ENCODE measurements at places on chromosomes 7 and 10.

- no peak for DNase-seq
Observed at GRCh38 chr10:119007211-119007574, 22.3 kb upstream of the NANOS1 start.

DNA sequence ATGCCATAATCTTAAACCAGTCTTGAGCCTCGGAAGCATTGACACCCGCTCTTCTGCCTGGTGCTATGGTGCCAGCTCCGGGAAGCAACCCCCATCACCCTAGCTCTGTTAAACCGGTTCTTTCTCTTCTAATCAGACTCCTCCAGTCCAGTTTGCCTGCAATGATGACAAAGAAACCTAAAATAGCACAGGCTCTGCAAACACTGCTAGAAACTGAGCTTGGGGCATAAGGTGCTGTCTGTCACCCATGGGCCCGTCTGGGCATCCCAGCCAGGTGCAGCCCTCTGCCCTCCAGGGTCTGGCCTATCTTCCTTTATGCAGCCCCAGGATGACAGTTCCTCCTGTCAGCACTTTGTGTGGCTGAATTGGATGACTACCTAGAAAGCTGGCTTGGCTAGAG is 14.2 kb upstream of the CAMK2G start:
- DNase-seq: no peak

DNA sequence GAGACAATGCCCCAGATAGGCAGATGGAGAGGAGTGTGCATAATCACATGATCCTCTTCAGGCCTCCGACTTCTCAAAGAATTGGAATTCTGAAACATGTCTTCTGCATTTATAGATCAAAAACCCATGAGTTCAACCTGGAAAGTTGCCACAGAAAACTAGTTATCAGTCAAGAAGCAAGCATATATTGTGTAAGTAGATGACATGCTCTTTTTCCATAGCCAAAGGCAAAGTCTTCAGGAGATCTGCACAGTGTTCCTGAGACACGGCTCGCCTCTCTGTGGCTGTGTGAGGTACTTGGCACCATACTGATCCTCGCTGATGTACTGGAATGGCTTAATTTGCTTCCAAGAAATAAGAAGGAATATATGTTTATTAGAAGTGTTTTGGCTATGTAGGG is 213.5 kb upstream of the MKI67 start:
- DNase-seq: no peak

GRCh38 chr7:157483515-157483914 is 146.7 kb downstream of the DNAJB6 start:
- no peak for DNase-seq

DNA sequence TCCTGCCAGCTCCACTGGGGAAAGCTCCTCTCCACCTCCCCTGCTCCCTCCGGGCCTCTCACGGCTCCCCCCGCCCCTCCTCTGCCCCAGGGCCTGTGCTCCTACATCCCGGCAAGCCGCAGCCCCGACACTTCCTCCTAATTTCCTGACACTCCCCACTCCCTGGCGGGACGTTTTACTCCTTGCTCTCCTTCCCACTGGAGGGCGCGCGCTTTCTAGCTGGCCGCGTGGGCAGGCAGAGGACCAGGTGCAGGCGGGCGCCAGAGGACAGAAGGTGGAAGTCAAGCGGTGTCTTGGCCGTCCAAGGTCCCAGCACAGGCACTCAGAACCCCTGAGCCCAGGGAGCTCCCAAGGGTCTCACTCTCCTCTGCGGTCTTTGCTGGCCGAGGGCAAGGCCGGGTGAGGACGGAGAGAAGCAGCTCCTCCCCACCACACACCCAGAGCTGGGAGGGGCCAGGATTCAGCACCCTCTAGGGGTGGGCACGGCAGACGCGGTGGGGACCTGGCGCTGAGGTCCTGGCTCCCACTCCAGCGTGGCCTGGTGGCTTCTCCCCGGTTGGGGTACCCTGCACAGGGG is 19.1 kb downstream of the ADAM8 start:
- DNase-seq: peak; percentile 35

- DNase-seq: no peak
Observed at GRCh38 chr7:80548840-80549530, 37.1 kb upstream of the GNAT3 start.

GRCh38 chr7:116672596-116673456 is 830 bp downstream of the MET start:
- no peak for DNase-seq

GRCh38 chr10:85613391-85613790 is 753.2 kb downstream of the GRID1 start:
- DNase-seq: no peak

DNA sequence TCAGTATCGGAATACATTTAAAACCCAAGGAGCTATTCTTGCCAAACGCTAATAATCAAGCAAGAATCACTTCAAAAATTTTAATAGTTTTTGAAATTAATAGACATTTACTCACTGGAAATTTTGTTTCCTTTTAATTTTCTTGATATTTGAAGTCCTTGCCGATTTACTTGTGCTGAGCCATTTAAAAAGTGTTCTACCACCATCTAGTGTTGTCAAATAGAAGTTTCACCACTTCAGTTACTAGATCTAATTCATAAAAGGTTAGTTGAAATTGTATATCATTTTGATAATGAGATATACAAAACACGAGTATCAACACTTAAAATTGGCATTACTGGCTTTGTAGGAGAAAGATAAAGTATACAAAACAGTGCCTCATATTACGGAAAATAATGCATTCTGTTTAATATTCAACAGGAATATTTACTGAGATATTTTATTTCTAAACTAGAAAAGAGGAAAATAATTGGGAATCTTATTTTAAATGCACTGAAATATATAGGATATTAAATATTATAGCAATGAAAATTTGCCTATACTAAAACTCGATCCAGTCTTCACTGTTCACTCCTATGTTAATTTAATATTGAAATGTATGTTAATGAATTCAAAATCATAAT is 664.8 kb upstream of the SEMA3D start:
- DNase-seq: peak; percentile 14

GRCh38 chr7:15525652-15526263 is 36.1 kb downstream of the AGMO start:
- no peak for DNase-seq

DNA sequence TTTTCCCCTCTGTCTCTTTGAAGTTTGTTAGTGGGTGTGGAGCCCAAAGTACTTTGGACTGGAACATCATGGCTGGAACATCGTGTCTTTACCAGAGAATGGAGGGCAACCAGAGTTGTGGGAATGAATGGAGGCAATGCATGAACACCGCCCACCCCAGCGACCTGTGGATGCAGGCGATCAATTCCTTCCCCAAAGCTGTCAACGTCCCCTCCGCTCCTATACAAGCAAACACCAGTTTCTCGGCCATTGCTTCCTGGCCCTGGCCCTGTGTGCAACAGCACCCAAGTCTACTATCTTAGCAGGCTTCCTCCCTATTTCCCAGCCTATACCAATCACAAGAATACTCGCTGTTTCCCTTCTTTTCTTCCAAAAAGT is 62.6 kb downstream of the CARD11 start:
- no peak for DNase-seq

- peak; percentile 33 for DNase-seq
Observed at GRCh38 chr10:92290076-92290836, 622 bp downstream of the CPEB3 start.

- DNase-seq: no peak
Observed at GRCh38 chr7:39321245-39321644, 245.0 kb upstream of the YAE1 start.

DNA sequence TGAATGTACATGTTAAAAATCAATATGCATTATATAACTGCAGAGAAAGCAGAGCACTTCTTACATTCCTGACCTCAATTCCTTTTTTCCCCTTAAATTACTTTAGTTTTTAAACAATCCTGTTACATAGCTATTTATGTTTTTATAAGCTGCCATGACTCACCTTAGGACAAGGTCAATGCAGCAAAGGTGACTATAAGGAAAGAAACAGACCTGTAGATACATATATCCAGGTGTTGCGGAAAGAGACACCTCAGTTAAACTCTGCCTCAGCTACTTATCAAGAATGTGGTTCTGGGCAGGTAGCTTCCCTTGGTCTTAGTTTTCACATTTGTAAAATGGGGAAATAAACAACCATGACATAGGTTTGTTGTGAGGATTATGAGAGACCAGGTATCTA is 105.5 kb downstream of the DPY19L1 start:
- no peak for DNase-seq

GRCh38 chr10:122362031-122362592 is 12.4 kb upstream of the PLEKHA1 start:
- DNase-seq: no peak

DNA sequence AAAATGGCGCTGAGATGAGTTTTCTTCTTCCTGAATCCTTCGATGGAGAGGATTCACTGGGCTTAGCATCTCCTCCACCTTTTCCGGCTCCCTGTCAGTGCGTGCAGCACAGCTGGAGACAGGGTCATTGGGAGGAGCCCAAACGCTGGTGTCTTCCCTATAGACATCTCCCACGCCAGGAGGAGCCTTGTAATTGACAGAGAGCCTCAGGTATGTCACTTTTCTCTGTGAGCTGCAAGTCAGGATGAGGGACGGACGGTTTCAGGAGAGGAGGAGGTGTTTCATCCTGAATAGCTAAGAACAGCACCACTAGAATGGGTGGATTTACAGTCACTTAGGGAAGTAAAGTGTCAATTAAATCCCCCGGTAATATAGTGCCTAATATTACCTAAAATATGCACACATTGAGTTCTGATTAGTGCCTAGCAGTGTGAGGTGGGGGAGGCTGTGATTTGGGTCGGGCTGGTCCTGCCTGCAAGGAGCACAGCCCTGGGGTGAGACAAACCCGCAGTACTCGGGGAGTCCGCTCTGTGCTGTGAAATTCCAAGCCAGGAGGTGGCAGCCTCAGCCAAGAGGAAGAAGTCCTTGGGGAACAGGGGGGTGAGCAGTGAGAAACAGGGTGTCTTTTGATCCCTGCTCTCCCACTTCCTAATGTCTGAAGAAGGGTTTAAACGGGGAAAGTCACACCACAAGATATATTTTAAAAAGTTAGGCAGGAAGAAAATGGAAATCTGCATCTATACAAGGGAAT is 28.2 kb downstream of the IL15RA start:
- DNase-seq: peak; percentile 38

- DNase-seq: no peak
Observed at GRCh38 chr7:74290553-74290950, 1.3 kb downstream of the CLIP2 start.

DNA sequence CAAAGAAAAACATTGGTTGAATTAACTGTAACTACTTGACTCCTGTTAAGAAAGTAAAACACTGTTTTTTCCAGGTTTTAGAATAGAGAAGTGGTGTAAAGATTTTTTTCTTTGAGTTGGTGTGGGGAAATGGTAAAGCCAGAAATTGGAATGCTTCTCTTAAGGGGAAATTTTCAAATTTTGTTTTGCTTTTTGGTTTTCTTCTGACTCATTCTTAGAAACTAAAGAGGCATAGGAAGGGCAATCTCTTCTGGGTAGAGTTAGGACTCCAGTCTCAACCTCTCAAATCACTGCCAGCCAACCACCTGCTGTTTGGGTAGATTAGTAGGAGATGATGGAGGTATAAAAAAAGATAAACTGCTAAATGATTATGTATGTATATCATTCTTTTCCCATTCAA is 47.7 kb upstream of the STRIP2 start:
- DNase-seq: no peak

DNA sequence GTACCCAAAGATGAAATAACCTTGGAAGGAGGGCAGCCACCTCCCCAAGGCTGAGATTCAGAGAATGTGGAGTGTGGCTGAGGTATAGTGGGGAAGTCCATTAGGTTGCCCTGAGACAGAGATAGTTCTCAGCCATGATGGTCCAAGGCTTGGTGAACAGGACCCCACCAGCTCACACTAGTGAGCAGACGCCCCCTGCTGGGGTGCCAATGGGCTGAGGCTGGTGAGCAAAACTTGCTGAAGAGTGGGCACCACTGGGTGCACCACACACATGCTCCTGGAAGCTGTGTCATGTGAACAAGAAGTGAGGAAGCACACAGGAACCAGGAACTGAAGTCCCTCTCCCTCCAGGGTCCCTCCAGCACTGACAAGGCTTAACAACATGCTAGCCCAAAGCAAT is 8.9 kb downstream of the FBXL13 start:
- DNase-seq: no peak

DNA sequence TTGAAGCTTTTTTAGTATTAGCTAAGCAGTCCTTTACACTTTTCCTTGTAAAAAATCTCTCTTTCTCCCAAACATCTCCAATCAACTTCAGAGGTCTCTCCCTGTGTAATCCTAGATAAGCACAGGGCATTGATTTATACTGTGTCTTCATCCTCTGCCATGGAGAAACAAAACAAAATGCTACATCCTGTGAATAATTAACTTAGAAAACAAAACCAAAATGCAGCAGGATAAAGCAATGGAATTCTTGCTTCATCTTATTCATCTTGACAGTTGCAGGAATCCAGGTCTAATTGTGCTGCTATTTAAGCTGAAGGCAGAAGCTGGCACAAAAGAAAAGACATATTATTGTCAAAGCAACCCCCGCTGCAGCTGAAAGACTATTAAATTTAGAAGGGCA is 641.5 kb upstream of the SORCS1 start:
- no peak for DNase-seq

DNA sequence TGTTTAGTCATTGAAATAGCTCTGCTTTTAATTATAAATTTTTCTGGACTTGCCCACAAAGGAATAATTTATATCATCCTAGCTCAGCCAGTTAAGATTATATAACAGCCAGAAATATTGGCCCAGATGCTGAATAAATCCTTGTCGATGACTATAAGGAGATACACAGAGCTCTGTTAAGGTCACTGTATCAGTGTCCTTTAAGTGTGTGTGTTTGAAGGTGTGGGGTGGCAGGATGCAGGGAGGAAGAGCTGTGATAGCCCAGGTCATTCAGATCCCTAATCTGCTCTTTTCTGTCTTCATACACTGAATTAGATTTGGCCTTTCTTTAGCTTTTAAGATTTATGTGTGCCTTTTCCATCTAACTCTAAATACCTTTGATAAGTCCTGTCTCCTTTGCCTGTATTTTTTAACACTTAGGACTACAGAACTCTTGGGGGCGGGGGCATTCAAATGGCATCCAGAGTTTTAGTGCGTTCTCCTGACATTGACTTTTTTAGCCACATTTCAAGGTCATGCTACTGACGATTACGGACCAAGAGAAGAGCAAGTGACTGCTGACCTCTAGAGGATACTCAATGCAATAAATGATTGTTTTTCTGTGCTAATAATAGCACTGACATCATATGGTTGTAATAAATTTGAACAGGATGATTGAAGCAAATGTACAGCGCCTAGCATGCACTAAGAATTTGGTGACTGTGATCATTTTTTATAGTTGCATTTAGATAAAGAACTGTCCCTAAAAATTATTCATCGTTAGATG is 172.3 kb downstream of the CACNB2 start:
- DNase-seq: peak; percentile 44

- no peak for DNase-seq
Observed at GRCh38 chr10:103044942-103045489, 126.9 kb downstream of the CNNM2 start.

Measured in kidney capillary endothelial cell (primary cell).